CD4-positive, alpha-beta memory T cell (primary cell): ENCODE measurements at places on chromosomes 4 and X. TPM values are rescaled to one million over a fixed set of nuclear protein-coding genes. Genes with fewer than 3 reads are reported as not detected.

The PCDH7 gene
- not detected for polyA plus RNA-seq

The PAGE4 gene
- polyA plus RNA-seq = not detected

The IL3RA gene
- not detected for polyA plus RNA-seq

DNA sequence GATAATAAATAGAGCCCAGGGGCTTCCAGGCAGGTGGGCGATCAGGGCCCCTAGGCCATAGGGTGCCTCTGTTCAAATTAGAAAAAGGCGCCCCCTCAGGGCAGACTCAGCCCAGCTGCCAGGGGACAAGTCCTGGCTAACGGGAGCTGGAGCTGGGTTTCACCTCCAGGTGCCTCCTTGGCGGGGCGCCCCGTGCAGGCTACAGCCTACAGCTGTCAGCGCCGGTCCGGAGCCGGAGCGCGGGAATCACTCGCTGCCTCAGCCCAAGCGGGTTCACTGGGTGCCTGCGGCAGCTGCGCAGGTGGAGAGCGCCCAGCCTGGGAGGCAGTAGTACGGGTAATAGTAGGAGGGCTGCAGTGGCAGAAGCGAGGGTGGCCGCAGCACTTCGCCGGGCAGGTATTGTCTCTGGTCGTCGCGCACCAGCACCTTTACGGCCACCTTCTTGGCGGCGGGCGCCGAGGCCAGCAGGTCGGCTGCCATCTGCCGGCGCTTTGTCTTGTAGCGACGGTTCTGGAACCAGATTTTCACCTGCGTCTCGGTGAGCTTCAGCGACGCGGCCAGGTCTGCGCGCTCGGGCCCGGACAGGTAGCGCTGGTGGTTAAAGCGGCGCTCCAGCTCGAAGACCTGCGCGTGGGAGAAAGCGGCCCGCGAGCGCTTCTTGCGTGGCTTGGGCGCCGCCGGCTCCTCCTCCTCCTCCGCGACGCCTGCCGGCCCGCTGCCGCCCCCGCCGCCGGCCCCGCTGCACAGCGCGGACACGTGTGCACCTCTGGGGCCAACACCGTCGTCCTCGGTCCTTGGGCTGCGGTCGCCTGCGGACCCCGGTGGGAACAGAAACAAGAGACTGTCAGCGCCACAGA, 2.4 kb downstream of the NKX3-2 start:
- no peak overlapping the region for H3K27ac ChIP-seq
- peaks cover 77% of the 10 kb centered on the region for H3K27me3 ChIP-seq
- no peaks in the 10 kb centered on the region for H3K36me3 ChIP-seq
- no peak overlapping the region for H3K4me3 ChIP-seq
- H3K4me1 ChIP-seq = peaks cover 67% of the 10 kb centered on the region

DNA sequence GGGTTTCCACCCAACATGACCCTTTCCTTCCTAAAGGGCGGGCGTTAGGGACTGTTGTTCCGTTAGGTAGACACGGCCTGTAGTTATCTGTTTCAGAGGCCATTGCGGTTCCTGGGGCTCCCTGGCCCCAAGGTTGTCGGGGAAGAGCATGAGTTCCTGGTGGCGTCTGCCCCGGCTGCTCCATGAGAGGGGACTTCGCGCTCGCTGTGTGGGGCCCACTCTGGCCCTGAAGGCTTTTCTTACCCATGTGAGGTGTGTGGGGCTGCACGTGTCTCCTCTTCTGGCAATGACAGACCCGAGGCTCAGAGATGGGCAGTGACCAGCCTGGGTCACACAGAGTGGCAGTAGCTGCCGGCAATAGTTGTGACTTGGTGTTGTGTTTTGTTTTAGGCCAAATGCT, 9.1 kb downstream of the TADA2B start:
- peaks cover 28% of the 10 kb centered on the region for H3K4me1 ChIP-seq
- H3K36me3 ChIP-seq = peaks cover 32% of the 10 kb centered on the region
- no peaks in the 10 kb centered on the region for H3K27me3 ChIP-seq
- no peak overlapping the region for H3K4me3 ChIP-seq

- H3K4me3 ChIP-seq = no peak overlapping the region
- H3K36me3 ChIP-seq = no peaks in the 10 kb centered on the region
- H3K27ac ChIP-seq = no peak overlapping the region
- H3K27me3 ChIP-seq = no peaks in the 10 kb centered on the region
- DNase-seq = no peak
Observed at GRCh38 chrX:115449742-115450141, 111.2 kb upstream of the PLS3 start.

GRCh38 chr4:931194-931959, 739 bp downstream of the GAK start:
- peak overlapping the region; percentile 99 for H3K27ac ChIP-seq
- DNase-seq = peak; percentile 60
- H3K4me3 ChIP-seq = peak overlapping the region; percentile 57
- H3K27me3 ChIP-seq = no peaks in the 10 kb centered on the region
- no peaks in the 10 kb centered on the region for H3K36me3 ChIP-seq

DNA sequence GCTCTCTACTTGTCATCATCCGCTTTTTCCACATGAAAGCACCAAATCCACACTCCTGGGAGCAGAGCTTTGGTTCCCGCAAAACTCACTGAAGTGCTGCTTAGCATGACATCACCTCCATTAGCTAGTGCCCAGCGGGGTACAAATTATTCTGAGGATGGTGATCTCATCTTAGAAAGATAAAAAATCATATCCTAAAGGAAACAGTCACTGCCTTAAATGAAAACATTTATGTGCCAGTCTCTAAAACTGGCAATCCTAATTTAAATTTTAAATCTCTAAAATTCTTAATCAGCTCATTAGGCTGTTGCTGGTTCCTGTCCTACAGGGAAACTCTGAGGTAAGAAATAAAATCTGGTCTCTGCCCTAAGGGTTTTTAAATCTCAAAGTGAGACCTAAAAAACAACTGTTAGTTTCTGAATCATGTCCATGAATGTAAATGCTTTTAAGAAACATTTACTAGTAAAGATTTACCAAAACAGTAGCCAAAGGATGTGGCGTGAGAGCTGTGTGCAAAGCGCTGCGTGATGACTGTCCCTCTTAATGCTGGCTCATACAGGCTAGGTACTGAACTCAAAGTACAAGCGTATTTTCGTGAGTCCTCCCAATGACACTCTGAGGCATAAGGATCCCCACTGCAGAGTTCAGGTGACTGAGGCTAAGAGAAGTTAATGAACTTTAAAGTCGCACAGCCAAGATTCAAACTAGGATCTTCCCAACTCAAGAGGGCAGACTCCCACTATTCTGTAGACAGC, 4.5 kb downstream of the CASP3 start:
- H3K27me3 ChIP-seq = no peaks in the 10 kb centered on the region
- DNase-seq = no peak
- H3K27ac ChIP-seq = no peak overlapping the region
- no peak overlapping the region for H3K4me3 ChIP-seq
- H3K36me3 ChIP-seq = peaks cover 5% of the 10 kb centered on the region

- H3K27me3 ChIP-seq = no peaks in the 10 kb centered on the region
- no peaks in the 10 kb centered on the region for H3K36me3 ChIP-seq
- H3K4me3 ChIP-seq = no peak overlapping the region
- no peak for DNase-seq
Observed at GRCh38 chr4:45946699-45947098, 177.2 kb downstream of the GABRG1 start.
